ENCODE measurements at places on chromosomes 7 and 10. TPM values are rescaled to one million over a fixed set of nuclear protein-coding genes. Genes with fewer than 3 reads are reported as not detected.

The CDNF gene
- 1.0 TPM for total RNA-seq

The GCK gene
- 0.22 TPM for total RNA-seq

The PHYHIPL gene
- not detected for total RNA-seq

The RRP12 gene
- total RNA-seq: 5.9 TPM

The SPDYE8 gene
- not detected for total RNA-seq

Measured in dermis lymphatic vessel endothelial cell (primary cell).